ENCODE measurements at places on chromosomes 4 and X.

GRCh38 chrX:3134316-3134945, 93.2 kb downstream of the ARSF start:
- no peaks in the 10 kb centered on the region for H3K4me1 ChIP-seq
- H3K4me3 ChIP-seq: no peak overlapping the region
- no peak overlapping the region for H3K27ac ChIP-seq
- DNase-seq: no peak
- H3K36me3 ChIP-seq: no peaks in the 10 kb centered on the region

DNA sequence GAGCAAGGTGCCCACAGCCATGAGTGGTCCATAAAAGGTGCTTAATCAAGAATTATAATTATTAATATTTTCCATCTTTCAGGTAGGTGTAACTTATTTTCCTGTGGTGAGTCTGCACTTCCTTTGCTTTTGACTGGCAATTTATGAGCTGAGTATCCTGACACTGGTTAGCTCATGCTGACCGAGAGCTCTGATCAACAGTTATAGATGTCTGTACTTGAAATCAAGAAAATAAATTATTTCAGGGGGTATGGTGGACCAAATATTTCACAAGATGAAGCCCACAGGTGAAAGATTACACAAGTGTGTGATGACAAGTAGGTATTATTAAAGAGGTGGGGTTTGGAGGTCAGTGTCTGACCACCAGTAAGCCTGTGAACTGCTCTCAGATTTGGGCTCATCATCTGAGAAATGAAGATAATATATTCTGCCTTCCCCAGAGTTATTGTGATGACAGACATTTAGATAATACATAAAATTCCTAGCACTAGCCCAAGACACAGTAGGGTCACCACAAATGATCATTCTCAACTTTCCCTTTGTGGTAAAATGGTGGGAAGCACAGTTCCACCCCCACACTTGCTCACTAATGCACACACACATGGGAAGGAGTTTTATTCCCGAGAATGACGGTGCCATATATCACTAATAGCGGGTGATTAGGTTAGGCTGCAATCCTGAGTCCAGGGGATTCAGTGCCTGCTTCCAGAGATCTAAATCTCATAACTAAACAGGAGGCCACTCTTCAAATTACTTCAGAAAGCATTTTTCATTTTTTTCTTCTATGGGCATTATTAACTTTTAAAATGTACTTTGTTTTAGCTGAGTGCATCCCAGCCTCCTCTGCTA, 34.0 kb upstream of the PACRGL start:
- H3K27me3 ChIP-seq: no peaks in the 10 kb centered on the region
- no peaks in the 10 kb centered on the region for H3K4me1 ChIP-seq
- H3K36me3 ChIP-seq: no peaks in the 10 kb centered on the region
- no peak for DNase-seq
- no peak overlapping the region for H3K27ac ChIP-seq

DNA sequence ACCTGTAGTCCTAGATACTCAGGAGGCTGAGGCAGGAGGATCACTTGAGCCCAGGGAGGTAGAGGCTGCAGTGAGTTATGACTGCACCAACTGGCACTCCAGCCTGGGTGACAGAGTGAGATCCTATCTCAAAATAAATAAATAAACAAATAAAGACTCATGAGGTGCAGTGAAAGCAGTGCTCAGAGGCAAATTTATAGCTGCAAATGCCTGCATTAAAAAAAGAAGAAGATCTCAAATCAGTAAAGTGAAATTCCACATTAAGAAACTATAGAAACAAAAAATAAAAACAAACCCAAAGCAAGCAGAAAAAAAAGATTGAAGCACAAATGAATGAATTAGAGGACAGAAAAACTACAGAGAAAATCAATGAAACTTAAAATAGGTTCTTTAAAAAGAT, 22.5 kb upstream of the HSD17B13 start:
- H3K36me3 ChIP-seq: peaks cover 26% of the 10 kb centered on the region
- no peak overlapping the region for H3K27ac ChIP-seq
- no peaks in the 10 kb centered on the region for H3K27me3 ChIP-seq
- no peak overlapping the region for H3K4me3 ChIP-seq
- DNase-seq: no peak
- no peaks in the 10 kb centered on the region for H3K4me1 ChIP-seq

DNA sequence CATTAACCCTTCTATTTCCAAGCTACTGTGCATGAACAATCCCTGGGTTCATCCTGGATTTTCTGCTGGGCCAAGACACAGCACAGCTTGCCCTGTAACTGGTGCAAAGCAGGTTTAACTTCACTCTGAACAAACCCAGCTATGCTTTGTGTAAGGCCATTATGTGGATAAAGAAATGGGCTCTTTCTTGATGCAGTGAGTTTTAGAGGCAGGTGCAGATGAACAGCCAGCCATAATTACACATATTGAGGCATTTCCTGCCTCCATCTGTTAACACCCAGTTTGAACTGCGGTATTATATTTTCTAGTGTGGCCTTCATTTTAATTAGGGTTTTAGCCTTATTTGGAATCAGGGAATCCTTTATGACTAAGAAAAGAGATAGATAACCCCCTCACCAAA, 68.7 kb upstream of the ARX start:
- no peak for DNase-seq
- H3K27me3 ChIP-seq: peaks cover 1% of the 10 kb centered on the region
- H3K27ac ChIP-seq: no peak overlapping the region
- H3K4me3 ChIP-seq: no peak overlapping the region

DNA sequence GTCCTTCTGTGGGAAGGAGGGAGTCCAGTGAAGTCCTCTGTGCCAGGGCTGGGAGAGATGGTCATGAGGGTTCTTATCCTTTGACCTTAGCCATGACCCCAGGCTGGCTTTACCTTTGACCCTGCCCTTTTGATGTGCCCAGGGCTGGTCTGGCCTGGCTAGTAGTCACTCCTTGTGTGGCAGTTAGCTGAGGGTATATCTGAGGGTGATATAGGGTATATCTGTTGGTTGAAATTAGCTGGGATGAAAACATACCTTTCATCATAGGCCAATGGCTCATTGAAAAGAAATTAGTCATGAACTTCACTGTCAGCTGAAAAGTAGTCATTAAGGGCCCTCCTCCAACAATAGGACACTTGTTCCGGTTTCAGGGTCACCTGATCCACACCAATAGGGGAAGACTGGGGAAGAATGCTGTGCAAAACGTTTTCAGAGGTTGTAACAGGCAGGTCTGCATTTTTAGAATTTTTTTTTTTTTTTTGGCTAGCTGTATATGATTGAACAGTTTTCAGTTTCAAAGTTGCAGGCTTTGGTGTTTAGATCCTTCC, 74.6 kb upstream of the STOX2 start:
- H3K36me3 ChIP-seq: no peaks in the 10 kb centered on the region
- H3K27me3 ChIP-seq: no peaks in the 10 kb centered on the region
- no peak overlapping the region for H3K4me3 ChIP-seq
- no peak for DNase-seq

All from CD4-positive, CD25-positive, alpha-beta regulatory T cell (primary cell).